ENCODE measurements at places on chromosomes 11 and 22. TPM values are rescaled to one million over a fixed set of nuclear protein-coding genes. Genes with fewer than 3 reads are reported as not detected.

DNA sequence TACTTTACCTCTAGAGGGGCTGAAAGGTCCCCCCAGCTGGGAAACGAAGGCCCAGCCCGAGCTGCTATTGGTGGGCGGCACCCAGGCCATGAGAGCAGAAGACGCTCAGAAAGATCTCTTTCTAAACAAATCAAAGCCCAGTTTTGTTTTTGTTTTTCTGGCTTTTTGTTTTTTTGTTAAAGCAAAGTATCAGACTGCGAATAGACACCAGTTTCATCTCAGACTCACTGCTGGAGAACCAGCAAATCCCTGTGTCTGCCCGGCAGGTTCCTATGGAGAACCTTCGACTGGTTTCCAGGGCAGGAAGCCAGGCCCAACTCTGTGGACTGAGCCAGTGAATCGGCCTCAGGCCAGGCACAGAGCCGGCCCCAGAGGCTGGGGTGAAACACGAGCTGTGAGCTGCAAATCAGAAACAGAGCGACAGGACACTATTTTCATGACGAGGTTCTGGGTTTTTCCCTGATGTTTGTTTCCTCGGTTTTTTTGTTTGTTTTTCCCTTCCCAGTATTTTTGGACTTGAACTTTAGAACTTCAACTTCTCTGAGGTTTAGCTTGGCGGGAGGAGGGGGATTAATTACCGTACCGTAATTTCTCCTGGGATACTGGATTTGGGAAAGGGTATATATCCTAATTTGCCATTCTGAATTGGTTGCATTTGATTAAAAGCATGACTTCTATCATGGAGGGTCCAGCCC lies 16.0 kb upstream of the B4GALNT4 start:
- peak; percentile 55 for DNase-seq

GRCh38 chr22:35134637-35135036 lies 68.7 kb downstream of the ISX start:
- DNase-seq: no peak

DNA sequence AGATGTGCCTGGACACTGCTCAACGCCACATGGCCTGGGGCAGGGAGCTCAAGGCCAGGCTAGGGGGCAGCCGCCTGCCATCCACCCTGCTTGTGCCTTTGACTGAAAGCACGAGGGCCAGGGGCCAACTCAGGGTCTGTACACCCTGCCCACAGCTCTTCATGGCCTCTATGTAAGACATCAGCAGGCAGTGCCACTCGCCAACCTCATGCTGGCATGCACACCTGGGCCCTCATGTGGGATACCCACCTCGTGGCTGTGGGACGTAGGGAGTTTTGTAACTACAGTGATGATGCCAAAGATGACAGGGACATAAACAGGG lies 25.6 kb downstream of the TBX1 start:
- no peak for DNase-seq

DNA sequence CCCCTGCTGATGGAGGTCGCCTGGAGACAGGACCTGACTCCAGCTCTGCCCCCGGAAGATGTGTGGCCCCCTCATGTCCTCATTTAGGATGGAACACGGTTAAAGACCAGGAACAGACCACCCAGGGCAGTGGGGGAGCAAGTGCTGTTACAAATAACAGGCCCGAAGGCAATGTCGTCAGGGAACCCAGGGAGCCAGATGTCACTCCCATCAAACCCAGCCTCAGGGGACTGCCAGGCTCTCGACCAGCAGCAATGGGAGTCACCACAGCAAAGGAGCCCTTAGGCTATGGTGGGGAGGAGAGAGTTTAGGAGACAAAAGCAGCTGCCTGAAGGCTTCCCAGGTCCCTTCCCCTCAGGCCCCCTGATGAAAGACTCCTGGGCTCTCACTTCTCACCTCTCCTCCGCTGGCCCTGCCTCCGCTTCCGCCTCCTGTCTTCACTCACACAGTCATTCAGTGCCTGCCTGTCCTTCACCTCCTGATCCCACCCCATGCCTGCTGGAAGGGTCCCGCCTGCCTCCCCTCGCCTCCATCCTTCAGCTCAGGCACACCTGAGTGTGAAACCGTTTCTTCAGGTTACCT lies 4.4 kb downstream of the RPS19BP1 start:
- DNase-seq: no peak

- DNase-seq: peak; percentile 37
These were observed 1.3 kb downstream of the MYH9 start for GRCh38 chr22:36386351-36386899.

DNA sequence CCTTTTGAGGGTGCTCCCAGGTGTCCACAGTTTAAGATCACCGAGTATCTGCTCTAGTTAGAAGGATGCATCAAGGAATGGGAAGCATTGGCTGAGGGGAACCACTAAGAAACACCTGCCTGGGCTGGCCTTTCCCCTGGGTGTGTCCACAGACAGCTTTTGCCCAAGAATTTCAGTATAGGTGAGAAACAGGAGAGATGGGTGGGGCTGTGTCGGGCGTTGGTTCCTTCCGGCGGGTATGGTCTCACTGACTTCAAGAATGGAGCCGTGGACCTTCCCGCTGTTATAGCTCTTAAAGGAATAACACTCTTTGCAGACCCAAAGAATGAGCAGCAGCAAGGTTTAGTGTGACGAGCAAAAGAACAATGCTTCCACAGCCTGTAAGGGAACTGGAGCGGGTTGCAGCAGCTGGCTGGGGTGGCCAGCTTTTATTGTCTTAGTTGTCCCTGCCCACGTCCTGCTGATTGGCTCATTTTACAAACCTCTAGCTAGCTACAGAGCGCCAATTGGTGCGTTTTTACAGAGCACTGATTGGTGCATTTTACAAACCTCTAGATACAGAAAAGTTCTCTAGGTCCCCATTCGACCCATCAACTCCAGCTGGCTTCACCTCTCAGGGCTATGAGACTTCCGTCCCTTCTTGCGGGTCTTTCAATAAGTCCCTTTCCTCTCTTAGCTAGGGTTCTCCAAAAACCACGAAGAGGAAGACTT lies 2.4 kb downstream of the FADS1 start:
- DNase-seq: peak; percentile 69

GRCh38 chr22:41124086-41124485 lies 31.7 kb downstream of the EP300 start:
- no peak for DNase-seq

DNA sequence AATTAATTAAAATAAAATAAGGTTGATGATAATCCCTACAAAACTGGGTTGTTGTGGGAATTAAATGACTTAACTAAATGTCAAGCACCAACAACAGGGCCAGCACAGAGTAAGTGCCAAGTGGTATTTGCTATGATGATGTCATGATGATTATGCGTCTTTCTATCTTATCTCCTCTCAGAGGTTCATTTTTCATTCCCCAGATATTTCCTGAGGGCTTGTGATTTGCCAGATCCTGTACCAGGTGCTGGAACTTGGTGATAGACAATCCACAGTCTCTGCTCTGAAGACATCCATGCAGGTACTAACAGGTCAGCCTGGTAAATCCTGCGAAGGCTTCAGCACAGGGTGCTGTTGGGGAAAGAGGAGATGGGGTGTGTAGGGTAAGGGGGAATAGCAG lies 8.1 kb upstream of the MYH9 start:
- peak; percentile 24 for DNase-seq

DNA sequence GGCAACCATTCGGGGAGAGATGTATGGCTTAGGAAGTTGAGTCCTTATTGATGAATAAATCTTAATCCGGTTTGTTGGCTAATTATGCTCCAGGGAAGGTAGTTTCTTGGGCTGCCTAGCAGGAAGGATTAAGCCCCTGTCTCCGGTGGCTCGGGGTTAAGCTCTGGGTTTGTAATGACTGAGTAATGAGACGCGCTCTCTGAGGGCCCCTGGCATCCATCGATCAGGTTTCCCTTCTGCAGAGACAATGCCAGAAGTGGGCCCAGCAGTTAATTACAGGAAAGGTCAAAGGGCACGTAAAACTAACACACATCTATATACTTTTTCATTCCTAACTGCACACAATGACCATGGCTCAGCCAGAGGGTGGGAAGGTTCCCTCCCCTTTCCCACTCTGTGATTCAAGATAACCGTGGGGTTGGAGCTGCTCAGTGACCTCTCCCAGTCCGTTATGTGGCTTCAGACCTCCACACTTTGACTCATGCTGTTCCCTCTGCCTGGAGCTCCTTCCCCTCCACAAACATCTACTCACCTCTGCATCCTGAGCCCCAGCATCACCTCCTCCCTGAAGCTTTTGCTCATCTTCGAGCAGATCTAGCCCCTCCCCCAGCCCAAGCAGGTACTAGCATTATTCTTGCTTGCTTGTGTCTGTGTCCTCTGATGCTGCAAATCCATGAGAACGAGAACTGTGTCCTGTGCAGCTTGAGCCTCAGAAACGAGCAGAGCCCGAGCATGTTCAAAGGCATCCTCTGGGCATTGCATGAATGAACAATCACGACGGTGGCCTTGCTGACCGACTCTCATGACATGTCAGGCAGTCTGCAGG lies 16.6 kb downstream of the SCUBE1 start:
- peak; percentile 9 for DNase-seq

GRCh38 chr11:73216465-73216864 lies 1.6 kb upstream of the P2RY2 start:
- DNase-seq: no peak

DNA sequence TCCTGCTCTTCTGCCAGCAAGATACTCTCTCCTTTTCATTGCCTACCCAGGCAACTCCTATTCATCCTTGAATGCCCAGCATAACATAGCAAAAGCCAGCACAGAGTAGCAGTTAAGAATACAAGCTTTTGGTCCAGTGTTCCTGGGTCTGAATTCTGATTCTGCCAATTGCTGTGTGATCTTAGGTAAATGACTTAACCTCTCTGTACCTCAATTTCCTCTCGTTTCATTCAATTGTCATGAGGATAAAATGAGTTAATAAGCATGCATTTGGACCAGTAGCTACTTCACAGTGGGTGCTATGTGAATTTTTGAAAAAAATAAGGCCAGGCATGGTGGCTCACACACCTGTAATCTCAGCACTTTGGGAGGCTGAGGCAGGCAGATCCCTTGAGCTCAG lies 346.0 kb downstream of the BUD13 start:
- DNase-seq: no peak

DNA sequence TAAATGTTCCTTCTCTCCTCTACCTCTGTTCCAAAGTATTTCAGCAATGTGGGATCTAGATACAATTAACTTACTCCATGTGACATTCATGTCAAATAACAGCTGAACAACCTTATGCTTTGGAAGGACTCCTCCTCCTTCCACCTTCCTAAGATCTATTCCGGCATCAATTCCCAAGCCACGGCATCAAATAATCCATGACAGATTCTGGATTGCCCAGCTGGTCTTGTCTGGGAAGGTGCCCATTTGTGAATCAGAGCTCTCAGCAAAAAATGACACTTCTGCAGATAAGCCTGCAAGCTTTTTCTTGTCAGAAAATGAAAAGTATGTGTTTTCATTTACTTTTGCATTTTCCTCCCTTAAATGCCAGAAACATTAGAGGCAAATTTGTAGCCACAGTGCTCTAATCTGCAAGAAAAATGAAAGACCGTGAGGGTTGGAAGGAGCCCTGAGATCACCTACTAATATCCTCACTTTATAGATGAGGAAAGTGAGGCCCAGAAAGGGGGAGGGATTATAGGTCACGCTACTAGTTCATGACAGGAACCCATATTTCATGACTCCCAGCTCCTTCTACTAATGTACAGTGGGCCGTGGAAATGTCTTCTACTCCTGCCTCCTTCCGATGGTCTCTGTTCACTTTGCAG lies 124.0 kb downstream of the ME3 start:
- peak; percentile 44 for DNase-seq

GRCh38 chr11:72229336-72229924 lies 4.9 kb downstream of the INPPL1 start:
- DNase-seq: no peak

DNA sequence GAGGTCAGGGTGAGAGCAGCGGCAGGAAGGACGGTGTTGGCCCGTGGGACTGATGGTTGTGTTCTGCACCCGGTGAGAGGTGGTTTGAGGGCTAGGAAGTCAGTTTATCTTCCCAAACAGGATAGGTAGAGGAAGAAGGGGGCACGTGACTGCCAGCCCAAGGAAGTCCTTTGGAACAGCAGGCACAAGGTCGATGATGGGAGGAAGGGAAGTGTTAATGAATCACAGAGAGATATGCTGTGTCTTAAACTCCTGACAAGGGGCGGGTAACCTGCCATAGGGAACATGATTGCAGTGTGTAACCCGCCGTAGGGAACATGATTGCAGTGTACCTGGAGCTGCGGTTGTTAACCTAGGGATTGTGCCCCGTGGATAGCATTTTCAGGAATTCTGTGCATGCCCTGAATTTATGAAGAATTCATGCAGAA lies 49.0 kb downstream of the PRR5L start:
- no peak for DNase-seq

GRCh38 chr11:1392561-1392960 lies 2.8 kb downstream of the BRSK2 start:
- no peak for DNase-seq

DNA sequence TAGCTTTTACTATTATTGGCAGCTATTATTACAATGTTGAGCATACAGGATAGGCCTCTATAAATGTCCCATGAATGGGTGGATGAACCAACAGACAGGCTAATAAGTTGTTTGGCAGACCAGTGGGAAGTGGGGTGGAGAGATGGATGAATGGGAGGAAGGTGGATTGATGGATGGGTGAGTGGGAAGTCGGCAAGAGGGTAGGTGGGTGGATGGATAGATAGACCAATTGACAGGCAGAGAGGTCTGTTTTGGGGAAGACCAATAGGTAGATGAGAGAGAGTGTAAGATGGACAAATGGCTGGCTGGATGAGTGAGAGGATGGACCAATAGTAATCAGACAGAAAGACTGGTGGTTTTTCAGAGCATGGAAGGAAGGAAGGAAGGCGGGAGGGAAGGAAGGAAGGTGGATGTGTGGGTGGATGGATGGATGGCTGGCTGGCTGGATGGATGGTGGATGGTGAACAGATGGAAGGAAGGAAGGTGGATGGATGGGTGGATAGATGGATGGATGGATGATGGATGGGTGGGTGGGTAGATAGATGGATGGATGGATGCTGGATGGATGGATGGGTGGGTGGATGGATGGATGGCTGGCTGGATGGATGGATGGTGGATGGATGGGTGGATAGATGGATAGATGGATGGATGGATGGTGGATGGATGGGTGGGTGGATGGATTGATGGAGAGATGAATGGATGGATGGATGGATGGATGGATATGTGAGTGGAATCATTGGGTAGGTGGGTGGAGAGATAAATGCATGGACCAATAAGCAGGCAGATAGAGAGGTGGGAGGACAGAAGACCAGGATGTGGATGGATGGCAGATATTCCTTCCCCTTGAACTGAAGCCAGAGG lies 37.4 kb downstream of the RASD2 start:
- DNase-seq: no peak

The OVCH2 gene
- not detected for total RNA-seq

The CASP12 gene
- total RNA-seq: 5.9 TPM

The KCNQ1OT1 gene
- total RNA-seq: 1.5 TPM

The USP2 gene
- total RNA-seq: 1.2 TPM

The CLDN5 gene
- 1,341 TPM for total RNA-seq

The CCDC73 gene
- total RNA-seq: not detected

The OR9I1 gene
- total RNA-seq: not detected

All from dermis blood vessel endothelial cell (primary cell).